ENCODE measurements at places on chromosomes 11 and 22. TPM values are rescaled to one million over a fixed set of nuclear protein-coding genes. Genes with fewer than 3 reads are reported as not detected.

DNA sequence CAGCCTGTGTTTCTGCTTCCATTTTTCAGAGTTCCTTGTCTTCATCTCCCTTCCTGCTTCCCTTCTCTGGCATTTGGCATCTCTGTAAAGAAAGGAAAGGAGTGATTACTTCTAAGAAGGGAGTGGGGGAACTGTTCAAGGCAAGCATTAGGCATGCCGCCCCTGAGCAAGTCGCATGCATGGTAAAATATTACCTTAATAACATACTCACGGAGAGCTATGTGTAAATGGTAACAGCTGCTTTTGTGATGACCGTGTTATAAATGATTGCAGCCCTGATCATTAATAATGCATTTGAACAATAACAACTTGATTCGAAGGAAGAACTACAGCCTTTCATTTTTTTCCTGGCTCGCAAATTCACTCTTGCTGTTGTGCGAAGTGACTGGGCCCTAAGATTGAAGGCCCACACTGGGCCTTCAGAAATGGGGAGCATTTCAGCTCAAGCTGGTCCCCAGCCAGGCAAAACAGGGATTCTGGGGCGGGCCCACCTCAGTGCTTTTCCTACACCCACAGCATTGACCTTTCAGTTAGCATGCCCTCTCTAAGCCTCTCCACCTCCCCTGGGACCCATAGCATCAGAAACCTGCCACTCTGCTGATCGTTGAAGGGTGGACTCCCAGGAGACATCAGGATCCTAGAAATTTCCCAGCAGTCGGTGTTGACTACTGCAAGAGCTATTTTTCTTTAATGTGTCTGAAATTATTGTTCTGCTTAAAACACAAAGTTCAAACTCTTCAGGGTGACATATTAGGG lies 263.0 kb upstream of the CADM1 start:
- no peak overlapping the region for H3K4me3 ChIP-seq
- no peak overlapping the region for H3K27ac ChIP-seq
- peaks cover 6% of the 10 kb centered on the region for H3K27me3 ChIP-seq

- H3K27me3 ChIP-seq, result no peaks in the 10 kb centered on the region
- no peak overlapping the region for H3K4me3 ChIP-seq
- DNase-seq, result no peak
- H3K27ac ChIP-seq, result no peak overlapping the region
- H3K36me3 ChIP-seq, result no peaks in the 10 kb centered on the region
- H3K4me1 ChIP-seq, result peaks cover 13% of the 10 kb centered on the region
These were observed 72.0 kb downstream of the PPFIBP2 start for GRCh38 chr11:7585816-7586215.

DNA sequence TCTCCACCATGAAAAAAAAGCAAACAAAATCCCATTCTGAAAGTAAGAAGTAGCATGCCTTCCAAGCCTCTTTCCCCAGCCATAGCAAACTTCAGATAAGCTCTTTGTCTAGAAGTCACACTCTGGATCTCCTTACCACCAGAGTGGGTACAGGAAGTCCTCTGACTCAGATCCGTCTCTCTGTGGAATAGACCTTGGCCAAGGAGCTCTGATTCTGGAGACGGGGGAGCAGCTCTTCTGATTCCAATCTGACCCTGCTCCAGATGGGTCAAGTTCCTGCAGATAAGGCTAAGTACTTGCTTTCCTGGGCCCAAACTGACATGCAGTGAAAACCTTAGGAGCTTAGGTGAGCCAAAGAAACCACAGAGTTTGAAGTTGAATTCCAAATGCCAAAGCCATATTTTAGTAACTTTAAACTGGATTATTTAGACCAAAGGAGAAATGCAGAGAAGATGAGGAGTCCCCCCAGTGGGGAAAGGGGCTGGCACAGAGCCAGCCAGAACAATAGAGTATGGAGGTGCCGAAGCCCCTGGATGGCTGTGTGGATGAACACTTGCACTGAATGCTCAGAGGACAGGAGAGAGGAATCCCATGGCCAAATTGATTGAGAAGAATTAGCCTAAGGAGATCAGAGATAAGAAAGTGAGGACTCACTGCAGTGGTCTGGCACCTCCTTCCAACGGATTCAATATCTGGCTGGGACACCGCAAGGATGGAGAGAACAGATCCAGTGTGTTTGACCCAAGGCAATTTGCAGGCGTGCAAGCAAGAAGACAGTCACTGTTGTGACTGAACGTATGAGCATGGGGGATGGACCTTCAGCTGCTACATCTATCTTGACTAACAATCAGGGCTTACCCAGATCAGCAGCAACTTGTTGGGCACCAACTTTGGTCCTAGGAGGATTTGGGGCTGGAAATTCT lies 54.9 kb downstream of the ENDOD1 start:
- no peak for DNase-seq
- H3K27ac ChIP-seq, result no peak overlapping the region
- H3K36me3 ChIP-seq, result no peaks in the 10 kb centered on the region
- H3K27me3 ChIP-seq, result peaks cover 26% of the 10 kb centered on the region

- no peaks in the 10 kb centered on the region for H3K36me3 ChIP-seq
- peak overlapping the region; percentile 53 for H3K4me3 ChIP-seq
- DNase-seq, result peak; percentile 19
- peak overlapping the region; percentile 90 for H3K27ac ChIP-seq
- no peaks in the 10 kb centered on the region for H3K27me3 ChIP-seq
These were observed 24.0 kb downstream of the TCP11L1 start for GRCh38 chr11:33063326-33063881.

- no peak for DNase-seq
- no peak overlapping the region for H3K4me3 ChIP-seq
- peaks cover 8% of the 10 kb centered on the region for H3K27me3 ChIP-seq
- H3K4me1 ChIP-seq, result no peaks in the 10 kb centered on the region
These were observed 340.4 kb downstream of the OPCML start for GRCh38 chr11:133191931-133192330.

DNA sequence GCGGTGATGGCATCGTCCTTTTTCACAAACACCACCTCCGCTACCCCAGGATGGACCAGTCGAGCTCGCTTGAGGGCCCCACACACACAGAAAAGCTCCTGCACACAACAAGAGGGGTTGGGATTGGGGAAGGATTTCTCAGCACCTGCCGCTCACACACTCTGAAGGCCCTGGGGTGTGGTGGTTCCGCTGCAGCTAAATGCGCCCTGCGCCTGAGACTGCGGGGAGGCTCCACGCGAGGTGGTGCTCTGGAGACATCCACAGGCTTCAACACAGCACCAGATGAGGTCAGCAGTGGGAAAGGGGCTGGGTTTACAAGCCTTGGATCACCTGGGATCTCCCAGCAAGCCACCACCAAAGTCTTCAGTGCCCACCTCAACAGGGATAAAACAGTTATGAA lies 22.7 kb downstream of the POLDIP3 start:
- H3K4me3 ChIP-seq, result no peak overlapping the region
- no peak for DNase-seq
- H3K27ac ChIP-seq, result no peak overlapping the region
- H3K4me1 ChIP-seq, result no peaks in the 10 kb centered on the region

DNA sequence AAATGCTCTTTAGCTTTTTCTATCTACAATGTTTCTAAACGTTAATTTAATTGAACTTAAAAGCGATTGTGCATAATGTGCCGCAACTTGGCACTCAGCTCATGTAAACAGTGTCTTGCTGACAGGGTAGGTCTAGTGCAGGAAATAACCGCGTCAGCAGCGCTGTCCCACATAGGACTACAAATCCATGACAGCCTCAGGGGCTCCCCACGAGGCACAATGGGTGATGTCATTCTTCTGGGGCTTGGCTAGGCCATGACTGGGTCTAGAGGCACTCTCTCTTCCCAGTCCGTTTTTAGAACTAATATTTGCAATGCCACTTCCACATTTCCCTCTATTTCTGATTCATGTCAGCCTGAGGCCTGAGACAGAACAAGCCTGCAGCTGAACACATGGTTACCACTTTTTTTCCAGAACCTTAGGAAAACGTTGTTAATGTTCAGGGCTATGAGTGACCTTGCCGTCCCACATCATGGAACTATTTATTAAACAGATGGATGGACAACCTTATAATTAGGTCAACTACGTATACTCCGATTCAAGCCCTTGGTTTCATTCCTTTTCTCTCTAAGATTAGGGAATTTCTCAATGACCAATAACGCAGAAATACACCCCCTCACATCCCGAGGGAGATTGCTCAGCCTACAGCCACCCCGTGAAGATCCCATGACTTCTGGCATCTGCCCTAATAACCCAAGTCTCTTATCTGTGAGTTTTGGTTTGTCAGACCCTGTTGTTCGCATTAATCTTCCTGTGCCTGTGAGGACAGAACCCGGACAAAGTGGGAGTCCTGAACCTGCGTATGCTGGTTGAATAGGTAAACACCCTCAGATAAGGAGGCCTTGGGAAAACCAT lies 19.4 kb upstream of the SNX32 start:
- no peaks in the 10 kb centered on the region for H3K36me3 ChIP-seq
- no peak overlapping the region for H3K27ac ChIP-seq
- no peak overlapping the region for H3K4me3 ChIP-seq
- H3K27me3 ChIP-seq, result no peaks in the 10 kb centered on the region
- peaks cover 19% of the 10 kb centered on the region for H3K4me1 ChIP-seq
- DNase-seq, result no peak

- no peak overlapping the region for H3K4me3 ChIP-seq
- no peak for DNase-seq
- H3K27ac ChIP-seq, result no peak overlapping the region
These were observed 145.0 kb downstream of the CCDC34 start for GRCh38 chr11:27217948-27218420.

DNA sequence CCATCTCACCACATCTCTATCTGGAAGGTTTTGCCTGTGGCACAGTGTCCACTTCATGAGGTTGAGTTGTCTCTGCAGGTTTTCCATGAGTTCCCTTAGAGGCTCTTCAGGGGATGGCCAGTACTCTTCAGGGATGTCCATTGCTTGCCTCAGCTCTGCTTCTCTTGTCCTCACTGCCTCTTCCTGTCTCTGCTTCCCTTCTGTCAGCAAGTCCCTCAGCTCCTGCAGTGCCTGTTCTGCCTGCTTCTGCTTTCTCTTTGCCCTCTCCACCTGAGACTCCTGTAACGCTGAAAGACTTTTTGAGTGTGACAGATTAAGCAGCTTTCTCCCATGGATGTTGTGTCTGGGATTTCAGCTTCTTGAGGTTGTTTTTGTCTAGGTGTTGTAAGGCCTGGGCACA lies 38.2 kb upstream of the MRPL17 start:
- peaks cover 54% of the 10 kb centered on the region for H3K4me1 ChIP-seq
- H3K36me3 ChIP-seq, result peaks cover 59% of the 10 kb centered on the region
- no peak overlapping the region for H3K4me3 ChIP-seq
- no peaks in the 10 kb centered on the region for H3K27me3 ChIP-seq
- peak overlapping the region; percentile 51 for H3K27ac ChIP-seq
- DNase-seq, result no peak

GRCh38 chr11:117428856-117429229 lies 101.2 kb downstream of the CEP164 start:
- no peaks in the 10 kb centered on the region for H3K36me3 ChIP-seq
- H3K4me1 ChIP-seq, result no peaks in the 10 kb centered on the region
- DNase-seq, result no peak
- H3K27me3 ChIP-seq, result no peaks in the 10 kb centered on the region
- H3K4me3 ChIP-seq, result no peak overlapping the region

GRCh38 chr22:45166932-45167331 lies 3.2 kb downstream of the NUP50 start:
- peaks cover 21% of the 10 kb centered on the region for H3K36me3 ChIP-seq
- DNase-seq, result no peak
- peaks cover 64% of the 10 kb centered on the region for H3K4me1 ChIP-seq
- peak overlapping the region; percentile 61 for H3K27ac ChIP-seq

DNA sequence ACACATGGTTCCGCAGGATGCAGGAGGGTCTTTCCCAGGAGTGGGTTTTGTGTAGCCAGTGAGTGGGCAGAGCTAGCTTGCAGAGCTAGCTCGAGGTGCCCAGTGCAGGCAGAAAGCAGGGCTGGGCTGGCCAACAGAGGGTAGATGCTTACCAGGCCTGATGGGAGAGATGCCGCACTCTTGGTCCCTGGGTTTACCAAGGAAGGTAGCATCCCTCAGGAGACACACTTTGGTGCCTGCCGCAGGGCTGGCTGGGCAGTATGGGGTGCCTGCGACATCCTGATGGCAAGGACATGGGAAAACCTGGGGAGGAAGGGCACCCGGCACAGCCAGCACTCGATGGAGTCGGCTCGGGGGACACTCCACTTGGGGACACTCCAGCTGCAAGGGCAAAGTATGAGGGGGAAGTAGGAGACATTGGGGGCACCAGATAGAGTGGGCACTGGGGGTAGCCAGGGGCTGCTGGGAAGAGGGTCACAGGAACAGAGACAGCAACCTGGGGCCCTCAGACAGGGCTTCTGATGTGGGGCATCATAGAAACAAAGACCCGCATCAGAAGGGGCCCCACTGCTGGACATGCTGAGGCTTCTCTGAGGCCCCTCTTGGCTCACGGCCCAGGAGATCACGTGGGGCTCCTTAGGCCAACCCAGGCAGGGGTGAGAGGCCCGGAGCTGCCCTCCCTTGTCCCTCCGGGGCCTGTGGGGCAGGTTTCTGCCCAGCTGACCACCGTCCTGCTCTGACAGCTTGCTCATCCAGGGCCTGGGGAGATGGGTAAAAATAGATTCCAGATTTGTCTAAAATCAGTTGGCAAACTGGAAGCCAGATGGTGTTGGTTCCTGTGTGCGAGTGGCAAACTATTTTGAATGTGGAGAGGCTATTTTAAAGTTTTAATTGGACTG lies 89.8 kb downstream of the MORC2 start:
- no peak overlapping the region for H3K4me3 ChIP-seq
- no peaks in the 10 kb centered on the region for H3K36me3 ChIP-seq
- no peaks in the 10 kb centered on the region for H3K27me3 ChIP-seq
- no peaks in the 10 kb centered on the region for H3K4me1 ChIP-seq
- DNase-seq, result no peak

- no peak overlapping the region for H3K4me3 ChIP-seq
- H3K4me1 ChIP-seq, result no peaks in the 10 kb centered on the region
- H3K27ac ChIP-seq, result no peak overlapping the region
- H3K27me3 ChIP-seq, result no peaks in the 10 kb centered on the region
- H3K36me3 ChIP-seq, result peaks cover 8% of the 10 kb centered on the region
These were observed 132.8 kb downstream of the KCNC1 start for GRCh38 chr11:17867341-17867740.

DNA sequence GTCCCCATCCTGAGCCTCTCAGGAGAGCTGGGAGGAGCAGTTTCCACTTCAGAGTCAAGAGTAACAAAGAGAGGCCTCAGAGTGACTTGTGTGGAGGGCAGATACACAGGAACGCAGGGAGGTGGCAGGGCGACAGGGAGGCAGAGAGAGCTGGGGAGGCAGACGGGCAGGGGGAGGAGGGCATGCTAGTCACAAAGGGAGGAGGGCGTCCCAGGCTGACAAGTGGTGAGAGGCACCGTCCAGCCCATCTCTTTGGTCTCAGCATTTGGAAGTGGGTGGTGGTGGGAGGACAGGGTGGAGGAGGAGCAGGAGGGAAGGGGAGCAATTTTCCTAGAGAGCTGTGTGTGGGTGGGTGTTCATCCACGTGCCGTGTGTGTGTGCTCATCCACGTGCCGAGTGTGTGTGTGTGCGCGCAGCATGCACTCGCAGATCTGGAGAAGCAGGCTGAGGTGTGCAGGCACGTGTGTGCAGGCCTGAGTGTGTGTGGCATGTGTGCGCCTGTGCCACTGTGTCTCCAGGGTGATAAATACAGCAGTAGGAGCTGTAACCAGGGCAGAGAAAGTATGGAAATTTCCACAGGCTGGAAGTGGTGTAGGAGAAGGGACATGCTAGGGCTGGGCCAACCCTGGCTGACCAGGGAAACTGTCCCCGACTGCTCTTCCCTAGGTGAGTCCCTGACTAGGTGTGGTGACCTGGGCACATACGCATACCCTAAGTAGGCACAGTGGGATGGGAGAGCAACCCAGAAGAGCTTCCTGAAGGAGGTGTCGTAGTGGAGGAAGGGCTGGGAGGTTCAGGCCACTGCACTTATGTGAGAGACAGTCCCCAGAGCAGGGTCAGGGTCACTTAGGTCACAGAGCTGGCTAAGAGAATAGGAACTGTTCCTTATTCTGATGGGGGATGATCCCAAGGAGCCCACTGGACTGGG lies 7.3 kb upstream of the PDE2A start:
- peaks cover 16% of the 10 kb centered on the region for H3K27me3 ChIP-seq
- H3K4me1 ChIP-seq, result peaks cover 17% of the 10 kb centered on the region
- no peak overlapping the region for H3K4me3 ChIP-seq
- H3K36me3 ChIP-seq, result no peaks in the 10 kb centered on the region

The JAML gene
- 369 TPM for total RNA-seq

The PAMR1 gene
- total RNA-seq, result not detected

The TSPAN18 gene
- 1.8 TPM for total RNA-seq

All from activated T-cell treated with anti-CD3 and anti-CD28 coated beads, Interleukin-2, amount 50 U/mL, for 72 hours (primary cell).